Naive B cell (primary cell): ENCODE measurements at places on chromosomes 4 and X.

DNA sequence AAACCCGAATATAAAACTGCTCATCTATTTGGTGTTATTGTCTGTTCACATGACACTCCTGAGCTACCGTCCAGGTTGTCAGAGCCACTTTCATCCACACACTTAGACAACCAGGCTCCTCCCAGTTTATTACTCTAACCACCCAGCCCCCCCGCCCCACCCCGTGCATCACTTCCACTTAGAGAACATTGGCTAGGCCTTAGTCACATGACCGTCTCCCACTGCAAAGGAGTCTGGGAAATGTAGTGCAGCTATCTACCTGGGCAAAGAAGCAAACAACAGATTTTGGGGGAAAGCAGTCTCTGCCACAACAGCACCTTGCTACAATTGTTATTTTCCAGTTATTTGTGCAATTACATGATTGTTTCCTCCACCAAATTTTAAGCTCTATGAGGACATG, 57.6 kb upstream of the RBPJ start:
- H3K4me1 ChIP-seq = no peaks in the 10 kb centered on the region
- no peak for DNase-seq
- no peak overlapping the region for H3K4me3 ChIP-seq
- no peak overlapping the region for H3K27ac ChIP-seq

GRCh38 chr4:156326246-156326645, 372.6 kb upstream of the CTSO start:
- H3K27me3 ChIP-seq = no peaks in the 10 kb centered on the region
- no peak overlapping the region for H3K4me3 ChIP-seq
- H3K4me1 ChIP-seq = no peaks in the 10 kb centered on the region
- DNase-seq = no peak
- H3K36me3 ChIP-seq = no peaks in the 10 kb centered on the region
- no peak overlapping the region for H3K27ac ChIP-seq

DNA sequence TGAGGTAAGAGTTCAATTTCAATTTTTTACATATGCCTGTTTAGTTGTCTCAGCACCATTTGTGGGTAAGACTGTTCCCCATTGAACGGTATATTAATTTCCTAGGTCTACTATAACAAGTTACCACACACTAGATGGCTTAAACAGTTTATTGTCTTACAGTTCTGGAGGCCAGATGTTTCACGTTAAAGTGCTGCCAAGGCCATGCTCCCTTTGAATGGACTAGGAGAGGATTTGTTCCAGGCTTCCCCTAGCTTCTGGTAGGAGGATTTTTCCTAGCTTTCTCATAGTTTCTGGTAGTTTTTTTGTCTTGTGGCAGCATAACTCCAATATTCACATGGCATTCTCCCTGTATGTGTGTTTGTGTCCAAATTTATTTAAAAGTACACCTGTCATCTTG, 149.3 kb upstream of the CYSLTR1 start:
- H3K27ac ChIP-seq = no peak overlapping the region
- H3K4me1 ChIP-seq = no peaks in the 10 kb centered on the region
- no peaks in the 10 kb centered on the region for H3K27me3 ChIP-seq
- DNase-seq = no peak
- no peaks in the 10 kb centered on the region for H3K36me3 ChIP-seq

- H3K4me1 ChIP-seq = peaks cover 5% of the 10 kb centered on the region
- H3K27ac ChIP-seq = no peak overlapping the region
- H3K4me3 ChIP-seq = no peak overlapping the region
- H3K27me3 ChIP-seq = peaks cover 34% of the 10 kb centered on the region
- no peaks in the 10 kb centered on the region for H3K36me3 ChIP-seq
Observed at GRCh38 chr4:40927074-40927473, 177.3 kb downstream of the NSUN7 start.
